ENCODE measurements at places on chromosomes 2 and 18.

- no peak for DNase-seq
Observed at GRCh38 chr2:24360963-24361330, 611 bp upstream of the ITSN2 start.

DNA sequence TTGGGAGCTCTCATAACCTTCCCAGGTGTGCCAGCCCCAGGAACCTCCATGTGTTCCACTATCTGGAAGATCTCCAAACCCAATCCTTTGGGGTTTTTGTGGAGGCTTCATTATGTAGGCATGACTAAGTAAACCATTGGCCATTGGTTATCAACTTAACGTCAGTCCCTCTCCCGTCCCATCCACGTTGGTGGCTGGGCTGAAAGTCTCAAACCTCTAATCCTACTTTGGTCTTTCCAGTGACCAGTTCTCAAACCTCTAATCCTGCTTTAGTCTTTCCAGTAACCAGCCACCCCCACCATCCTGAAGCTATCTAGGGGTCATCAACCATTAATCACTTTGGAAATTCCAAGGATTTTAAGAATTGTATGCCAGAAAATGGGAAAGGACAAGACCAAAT, 704.7 kb upstream of the TMEFF2 start:
- no peak for DNase-seq

- no peak for DNase-seq
Observed at GRCh38 chr18:69177702-69178101, 223.0 kb upstream of the DOK6 start.

GRCh38 chr18:25921677-25922421, 168.6 kb downstream of the SS18 start:
- DNase-seq: no peak

DNA sequence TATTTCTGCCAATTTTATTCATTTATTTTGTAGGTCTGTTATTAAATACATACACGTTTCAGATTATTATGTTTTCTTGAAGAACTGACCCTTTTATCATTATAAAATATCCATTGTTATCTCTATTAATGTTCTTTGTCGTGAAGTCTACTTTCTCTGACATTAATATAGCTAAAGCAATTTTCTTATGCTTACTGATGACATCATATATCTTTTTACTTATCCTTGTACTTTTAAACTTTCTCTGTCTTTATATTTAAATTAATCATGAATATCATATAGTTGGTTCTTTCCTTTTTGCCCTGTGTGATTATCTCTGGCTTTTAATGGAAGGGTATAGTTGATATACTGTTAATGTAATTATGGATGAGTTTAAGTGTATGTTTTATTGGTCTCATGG, 36.5 kb upstream of the SLC9A2 start:
- DNase-seq: no peak

DNA sequence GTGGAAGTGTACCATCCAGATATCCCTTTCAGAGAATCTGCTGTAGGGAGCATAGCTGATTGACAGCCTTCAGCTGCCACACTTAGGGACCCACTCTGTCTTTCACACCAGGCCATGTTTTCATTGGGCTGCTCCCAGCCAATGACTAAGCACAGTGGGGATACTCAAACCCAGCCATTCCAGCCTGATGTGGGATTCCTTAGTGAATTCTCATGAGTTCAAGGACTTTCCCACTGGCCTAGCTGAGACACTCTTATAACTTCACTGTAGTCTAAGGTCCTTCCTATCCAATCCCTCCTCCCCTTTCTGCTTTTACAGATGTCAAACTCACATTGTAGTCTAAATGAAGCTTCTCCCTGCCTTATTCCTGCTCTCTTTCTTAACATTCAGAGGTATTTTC, 201.2 kb downstream of the PIK3C3 start:
- no peak for DNase-seq

- no peak for DNase-seq
Observed at GRCh38 chr2:192887337-192887736, 692.6 kb upstream of the TMEFF2 start.

- no peak for DNase-seq
Observed at GRCh38 chr2:16130906-16131400, 190.6 kb downstream of the MYCN start.

- DNase-seq: no peak
Observed at GRCh38 chr2:106191511-106192016, 2.5 kb downstream of the UXS1 start.

- DNase-seq: no peak
Observed at GRCh38 chr18:57078614-57079013, 68.3 kb upstream of the BOD1L2 start.

DNA sequence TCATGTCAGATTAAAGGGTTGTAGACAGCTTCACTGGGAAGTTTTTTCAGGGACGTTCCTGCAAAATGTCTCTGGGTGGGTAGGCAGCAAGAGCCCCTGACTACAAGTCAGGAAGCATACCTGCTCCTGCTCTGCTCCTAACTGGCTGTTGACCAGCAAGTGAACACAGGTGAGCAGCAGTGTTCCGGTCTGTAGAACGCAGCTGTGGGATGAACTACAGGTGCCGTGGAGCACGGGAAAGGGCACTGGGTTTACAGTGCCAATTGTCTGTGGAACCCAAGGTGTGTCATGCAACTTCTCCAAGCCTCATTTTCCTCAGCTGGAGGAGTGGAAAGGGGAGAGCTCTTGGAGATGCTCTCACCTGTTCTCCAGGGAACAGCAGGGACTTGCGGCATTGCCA, 6.6 kb downstream of the ASB18 start:
- no peak for DNase-seq

DNA sequence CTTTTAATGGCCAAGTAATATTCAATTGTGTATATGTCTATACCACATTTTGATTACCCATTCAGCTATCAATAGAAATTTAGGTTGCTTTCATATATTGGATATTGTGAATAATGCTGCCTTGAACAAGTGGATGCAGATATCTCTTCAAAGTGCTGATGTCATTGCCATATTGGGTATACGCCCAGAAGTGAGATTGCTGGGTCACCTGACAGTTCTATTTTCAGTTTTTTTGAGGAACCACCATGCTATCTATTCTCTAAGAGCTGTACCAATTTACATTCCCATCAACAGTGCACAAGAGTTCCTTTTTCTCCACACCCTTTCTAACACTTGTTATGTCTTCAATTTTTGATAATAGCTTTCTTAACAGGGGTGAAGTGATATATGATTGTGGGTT, 306.9 kb downstream of the ZNF516 start:
- DNase-seq: no peak

DNA sequence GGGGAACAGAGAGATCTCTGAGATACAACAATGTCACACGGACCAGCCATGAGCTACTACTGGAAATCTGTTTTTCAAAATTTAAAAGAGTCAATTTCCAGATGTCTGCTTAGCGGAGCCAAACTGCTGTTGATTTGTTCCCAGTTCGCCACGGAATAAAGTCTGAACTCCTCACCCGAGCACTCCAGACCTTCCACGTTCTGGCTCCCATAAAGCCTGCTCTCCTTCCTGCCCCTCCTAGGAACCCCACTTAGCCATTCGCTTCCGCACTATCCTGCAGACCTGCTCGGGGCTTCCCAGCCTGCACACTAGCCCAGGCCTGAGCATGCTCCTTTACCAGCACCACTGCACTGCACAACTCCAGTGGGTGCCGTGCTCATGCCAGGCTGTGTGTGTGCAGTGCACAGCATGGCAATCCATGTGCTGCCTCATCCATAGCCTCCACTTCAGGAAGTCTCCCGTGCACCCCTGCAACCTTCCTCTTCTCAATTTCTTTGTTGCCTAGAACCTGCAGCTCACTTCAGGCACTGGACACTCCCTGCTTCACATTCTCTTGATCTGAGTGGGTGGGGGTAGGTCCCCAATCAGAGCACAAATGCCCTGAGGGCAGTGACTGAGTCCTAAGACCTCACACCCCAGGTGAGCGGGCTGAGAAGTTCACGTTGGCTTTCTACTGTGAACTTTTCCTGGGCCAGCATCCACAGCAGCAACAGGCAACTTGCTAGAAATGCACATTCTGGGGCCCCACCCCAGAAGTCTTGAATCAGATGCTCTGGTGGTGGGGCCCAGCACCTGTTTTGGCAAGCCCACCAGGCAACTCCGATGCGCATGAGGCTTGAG, 53.7 kb downstream of the ZBTB7C start:
- DNase-seq: no peak

GRCh38 chr2:214747992-214748391, 61.5 kb downstream of the BARD1 start:
- no peak for DNase-seq

GRCh38 chr2:152387041-152387440, 52.1 kb downstream of the FMNL2 start:
- DNase-seq: no peak

DNA sequence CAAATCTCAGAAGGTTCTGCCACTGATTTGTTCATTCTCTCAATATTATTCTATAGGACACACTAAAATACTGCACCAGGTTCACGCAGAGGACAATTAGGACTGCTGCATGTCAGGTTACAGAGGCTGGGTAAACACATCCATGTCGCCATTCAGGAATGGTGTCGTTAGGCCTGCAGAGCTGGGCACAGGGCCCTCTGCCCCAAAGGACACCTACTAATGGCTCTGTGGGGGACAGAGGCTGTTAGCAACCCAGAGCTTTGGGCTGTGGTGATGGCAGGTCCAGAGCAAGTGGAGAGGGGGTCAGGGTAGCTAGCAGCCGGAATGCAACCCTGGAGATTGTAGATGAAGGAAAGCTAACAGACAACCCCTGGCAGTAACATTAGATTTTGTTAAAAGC, 115.9 kb downstream of the TTC32 start:
- DNase-seq: no peak

DNA sequence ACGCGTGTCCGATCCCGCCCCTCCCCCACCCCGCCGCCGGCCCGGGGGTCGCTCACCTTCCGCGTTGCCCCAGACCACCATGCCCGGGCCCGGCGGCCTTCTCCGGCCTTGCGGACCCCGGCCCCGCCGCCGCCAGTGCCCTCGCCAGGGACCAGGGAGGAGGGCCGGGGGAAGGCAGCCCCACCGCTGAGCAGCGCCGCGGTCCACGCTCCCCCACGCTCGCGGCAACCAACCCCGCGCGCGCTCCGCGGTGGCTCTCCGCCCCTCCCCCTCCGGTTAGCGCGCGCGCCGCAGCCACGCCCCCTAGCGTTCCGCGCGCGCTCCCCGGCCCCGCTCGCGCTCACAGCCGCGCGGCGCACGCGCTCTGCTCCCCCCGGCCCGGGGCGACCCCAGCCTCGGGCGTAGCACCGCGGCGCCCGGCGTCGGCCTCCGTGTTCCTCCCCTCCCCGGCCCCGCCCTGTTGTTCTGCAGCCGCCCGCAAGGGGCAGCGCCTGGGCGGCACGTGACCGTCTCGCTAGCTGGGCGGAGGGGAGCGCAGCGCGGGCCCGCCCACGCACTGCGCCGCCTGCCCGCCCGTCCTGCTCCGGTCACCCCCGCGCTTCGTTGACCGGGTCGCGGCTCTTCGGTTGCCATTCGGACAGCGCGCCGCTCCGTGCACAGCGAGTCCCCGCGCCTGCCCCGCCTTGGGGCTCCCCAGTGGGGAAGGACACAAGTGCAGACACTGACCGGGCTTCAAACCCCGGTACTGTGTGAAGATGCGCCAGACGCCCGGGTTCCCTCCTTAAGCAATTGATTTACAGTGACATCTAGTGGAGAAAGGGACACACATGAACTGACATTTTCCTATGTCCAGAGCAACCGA, at the start of gene REV1:
Gene REV1, minus strand, starts transcription at position 257 of the 862 bp plus-strand sequence. CDS start 25,042 bp downstream, outside the sequence.
- peak; percentile 89 for DNase-seq

GRCh38 chr2:215692387-215693079, 256.7 kb upstream of the FN1 start:
- DNase-seq: no peak

DNA sequence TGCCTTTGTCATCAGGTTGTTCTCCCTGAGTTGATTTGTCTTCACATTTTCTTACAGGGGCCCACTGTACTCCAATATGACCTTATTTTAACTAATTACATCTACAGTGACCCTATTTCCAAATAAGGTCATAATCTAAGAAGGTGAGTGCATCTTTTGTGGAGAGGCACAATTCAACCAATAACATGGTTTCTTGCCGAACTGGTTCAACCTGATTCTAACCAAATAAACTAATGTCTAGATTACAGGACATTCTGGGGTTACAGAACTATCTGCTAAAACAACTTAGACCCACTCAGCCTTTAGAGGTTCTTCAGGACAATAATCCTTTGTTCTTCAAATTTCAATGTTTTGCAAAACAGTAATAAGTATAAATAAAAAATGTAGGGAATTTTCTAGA, 496.5 kb upstream of the SOX11 start:
- no peak for DNase-seq

DNA sequence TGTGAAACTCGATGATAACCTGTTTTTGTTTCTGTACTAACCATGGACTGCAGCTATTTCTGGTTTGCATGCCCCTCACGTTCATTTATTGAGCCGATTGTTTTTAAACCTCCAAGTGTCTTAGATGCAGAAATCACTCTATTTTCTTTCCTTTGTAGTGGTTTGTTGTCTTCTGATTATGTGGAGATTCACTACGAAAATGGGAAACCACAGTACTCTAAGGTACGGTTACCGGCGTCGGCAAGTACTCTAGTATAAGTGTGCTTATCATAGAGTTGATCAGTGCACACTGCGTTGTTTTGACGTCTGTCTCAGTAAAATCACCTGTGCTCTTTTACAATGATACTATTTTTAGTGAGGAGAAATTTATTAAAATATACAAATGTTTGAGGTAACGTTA, 87.4 kb downstream of the ADAM23 start:
- DNase-seq: peak; percentile 33

GRCh38 chr18:2850816-2851215, 4.0 kb downstream of the EMILIN2 start:
- no peak for DNase-seq

DNA sequence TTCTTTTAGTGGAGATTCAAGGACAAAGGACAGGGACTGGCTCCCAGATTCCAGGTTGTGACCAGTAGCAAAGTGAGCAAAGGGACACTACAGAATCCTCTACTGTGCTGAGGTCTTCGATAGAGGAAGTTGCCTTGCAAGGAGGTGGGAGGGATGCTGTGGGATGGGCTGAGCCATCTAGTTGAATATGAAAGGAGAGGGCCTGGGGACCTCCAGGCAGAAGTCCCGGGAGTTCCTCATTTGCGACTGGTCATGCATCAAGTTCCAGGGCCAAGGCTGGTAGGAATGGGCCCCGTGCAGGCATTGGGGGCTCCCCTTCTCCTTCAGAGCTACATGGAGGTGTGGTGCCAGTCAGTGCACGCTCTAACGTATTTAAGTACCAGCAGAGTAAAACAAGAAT, 12.6 kb upstream of the PROM2 start:
- no peak for DNase-seq

- peak; percentile 63 for DNase-seq
Observed at GRCh38 chr2:30711646-30712085, 95.6 kb downstream of the CAPN13 start.

DNA sequence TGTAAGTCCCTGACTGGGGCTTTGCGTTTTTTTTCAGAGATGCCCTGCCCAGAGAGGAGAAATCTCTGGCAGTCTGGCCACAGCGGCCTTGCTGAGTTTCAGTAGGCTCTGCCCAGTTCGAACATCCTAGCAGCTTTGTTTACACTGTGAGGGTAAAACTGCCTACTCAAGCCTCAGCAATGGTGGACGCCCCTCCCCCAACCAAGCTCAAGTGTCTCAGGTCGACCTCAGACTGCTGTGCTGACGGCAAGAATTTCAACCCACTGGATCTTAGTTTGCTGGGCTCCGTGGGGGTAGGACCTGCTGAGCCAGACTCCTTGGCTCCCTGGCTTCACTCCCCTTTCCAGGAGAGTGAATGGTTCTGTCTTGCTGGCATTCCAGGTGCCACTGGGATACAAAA, 31.7 kb downstream of the L3MBTL4 start:
- no peak for DNase-seq

GRCh38 chr18:76145521-76146376, 349.3 kb downstream of the ZNF516 start:
- DNase-seq: no peak
